ENCODE measurements at places on chromosomes 6 and 20.
A peak's percentile ranks its signal among the peaks of the same experiment; 100 is the strongest.

GRCh38 chr6:130815200-130816071 lies 11.8 kb upstream of the SMLR1 start:
- no peak for DNase-seq

DNA sequence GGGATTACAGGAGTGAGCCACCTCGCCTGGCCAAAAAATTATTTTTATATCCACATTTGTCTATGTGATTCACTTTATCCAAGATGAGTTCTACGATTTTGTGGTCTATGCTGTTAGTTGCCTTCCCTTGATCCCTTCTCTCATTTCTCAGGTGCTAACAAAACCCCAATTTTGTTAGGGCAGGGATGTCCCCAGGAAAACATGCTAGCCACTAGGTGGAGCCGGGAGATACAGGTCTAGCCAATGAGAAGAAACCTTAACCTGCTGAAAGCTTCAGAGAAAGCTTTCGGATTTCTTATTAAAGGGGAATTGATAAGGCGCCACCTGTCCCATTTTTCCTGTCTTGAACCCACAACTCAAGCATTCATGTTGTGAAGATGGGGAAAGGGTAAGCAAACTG lies 167.4 kb upstream of the OLIG3 start:
- DNase-seq = peak; percentile 26

DNA sequence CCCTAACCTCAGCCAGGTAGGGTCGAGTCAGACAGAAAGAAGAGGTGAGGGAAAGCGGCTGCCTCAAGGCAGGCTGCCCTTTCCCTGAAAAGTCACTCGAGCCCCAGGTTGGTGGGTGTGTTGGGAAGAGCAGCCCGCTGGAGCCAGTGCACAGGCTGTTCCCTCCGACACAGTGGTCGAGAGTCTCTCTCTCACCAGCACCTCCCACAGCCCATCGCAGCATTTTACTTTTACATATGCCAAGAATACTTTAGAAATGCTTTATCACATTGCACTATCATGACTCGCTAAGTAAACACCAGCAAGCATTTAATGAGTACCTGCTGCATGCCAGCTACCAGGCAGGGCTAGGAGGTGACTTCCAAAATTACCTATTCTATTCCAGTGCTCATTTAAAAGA lies 1.7 kb downstream of the PRPH2 start:
- DNase-seq = peak; percentile 15

DNA sequence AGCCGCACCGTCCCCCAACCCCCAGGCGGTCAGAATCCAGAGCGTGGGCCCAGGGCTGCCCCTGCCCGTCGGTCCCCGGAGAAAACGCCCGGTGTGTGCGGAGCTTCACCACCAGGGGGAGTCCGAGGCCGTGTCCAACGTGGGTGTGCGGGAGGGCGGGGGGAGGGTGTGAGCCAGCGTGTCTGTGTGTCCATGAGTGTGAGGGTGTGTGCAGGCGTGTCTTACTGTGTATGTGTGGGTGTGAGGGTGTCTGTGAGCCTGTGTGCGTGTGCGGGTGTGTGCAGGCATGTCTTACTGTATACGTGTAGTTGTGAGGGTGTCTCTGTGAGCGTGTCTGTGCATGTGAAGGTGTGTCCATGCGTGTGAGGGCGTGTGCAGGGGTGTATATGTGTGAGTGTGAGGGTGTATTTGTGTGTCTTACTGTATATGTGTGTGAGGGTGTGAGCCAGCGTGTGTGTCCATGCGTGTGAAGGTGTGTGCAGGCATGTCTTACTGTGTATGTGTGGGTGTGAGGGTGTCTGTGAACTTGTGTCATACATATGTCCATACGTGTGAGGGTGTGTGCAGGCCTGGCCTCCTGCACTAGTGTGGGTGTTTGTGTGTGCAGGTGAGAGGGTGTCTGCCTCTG lies 24.6 kb upstream of the GATA5 start:
- DNase-seq = peak; percentile 11

GRCh38 chr20:8578161-8578865 lies 446.2 kb downstream of the PLCB1 start:
- DNase-seq = no peak

- no peak for DNase-seq
Measured at GRCh38 chr6:169215201-169215681, 38.4 kb downstream of the THBS2 start.

All from HCEC 1CT (cell line).